ENCODE measurements at places on chromosomes 13 and 19.
A peak's percentile ranks its signal among the peaks of the same experiment; 100 is the strongest.

GRCh38 chr19:44644402-44645016, 799 bp downstream of the PVR start:
- peak; percentile 13 for DNase-seq

DNA sequence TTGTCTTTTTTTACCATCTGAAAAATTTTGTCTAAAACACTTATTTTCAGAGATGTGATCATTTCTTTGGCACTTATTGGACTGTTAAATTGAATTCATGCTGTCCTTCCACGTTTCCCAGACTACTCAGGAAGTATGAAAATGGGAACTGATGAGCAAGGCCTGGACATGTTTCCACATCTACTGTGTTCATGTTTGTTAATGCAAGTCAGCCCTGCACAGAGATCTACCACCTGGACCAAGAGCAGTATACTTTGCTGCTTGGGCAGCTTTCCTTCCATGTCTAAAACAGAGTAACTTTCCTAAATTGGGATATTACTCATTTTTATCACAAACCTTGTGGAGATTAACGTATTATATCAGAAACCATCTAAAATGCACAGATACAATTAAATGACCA, 687.4 kb downstream of the DIAPH3 start:
- no peak for DNase-seq

GRCh38 chr13:95003019-95003813, 290.9 kb upstream of the SOX21 start:
- DNase-seq: peak; percentile 95

- no peak for DNase-seq
Observed at GRCh38 chr13:46684287-46685001, 112.5 kb downstream of the ESD start.

GRCh38 chr13:45695198-45695730, 6.9 kb upstream of the CBY2 start:
- DNase-seq: no peak

GRCh38 chr13:19910336-19911072, 47.1 kb upstream of the ZMYM5 start:
- no peak for DNase-seq

DNA sequence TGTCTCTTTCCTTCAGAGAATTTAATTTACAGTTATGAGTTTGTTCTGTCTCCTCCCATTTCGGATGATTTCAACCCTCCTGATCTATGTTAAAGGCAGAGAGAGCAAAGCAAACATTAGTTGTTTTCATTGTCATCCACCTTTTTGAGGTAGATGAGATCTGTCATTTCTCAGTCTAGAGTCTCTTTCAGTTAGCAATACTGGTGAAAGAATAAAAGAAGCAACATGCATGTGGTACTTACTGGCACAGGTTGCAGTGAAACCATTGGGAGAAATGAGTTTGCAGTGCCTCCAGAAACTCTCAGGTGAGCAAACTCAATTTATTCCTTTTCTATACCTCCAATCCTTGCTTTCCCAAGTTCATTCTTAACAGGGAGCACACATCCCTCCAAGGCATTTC, 99.4 kb downstream of the RBM26 start:
- DNase-seq: no peak

- DNase-seq: peak; percentile 1
Observed at GRCh38 chr19:32407004-32407992, 1.7 kb downstream of the DPY19L3 start.

GRCh38 chr19:15378534-15379082, 979 bp downstream of the AKAP8 start:
- DNase-seq: no peak

DNA sequence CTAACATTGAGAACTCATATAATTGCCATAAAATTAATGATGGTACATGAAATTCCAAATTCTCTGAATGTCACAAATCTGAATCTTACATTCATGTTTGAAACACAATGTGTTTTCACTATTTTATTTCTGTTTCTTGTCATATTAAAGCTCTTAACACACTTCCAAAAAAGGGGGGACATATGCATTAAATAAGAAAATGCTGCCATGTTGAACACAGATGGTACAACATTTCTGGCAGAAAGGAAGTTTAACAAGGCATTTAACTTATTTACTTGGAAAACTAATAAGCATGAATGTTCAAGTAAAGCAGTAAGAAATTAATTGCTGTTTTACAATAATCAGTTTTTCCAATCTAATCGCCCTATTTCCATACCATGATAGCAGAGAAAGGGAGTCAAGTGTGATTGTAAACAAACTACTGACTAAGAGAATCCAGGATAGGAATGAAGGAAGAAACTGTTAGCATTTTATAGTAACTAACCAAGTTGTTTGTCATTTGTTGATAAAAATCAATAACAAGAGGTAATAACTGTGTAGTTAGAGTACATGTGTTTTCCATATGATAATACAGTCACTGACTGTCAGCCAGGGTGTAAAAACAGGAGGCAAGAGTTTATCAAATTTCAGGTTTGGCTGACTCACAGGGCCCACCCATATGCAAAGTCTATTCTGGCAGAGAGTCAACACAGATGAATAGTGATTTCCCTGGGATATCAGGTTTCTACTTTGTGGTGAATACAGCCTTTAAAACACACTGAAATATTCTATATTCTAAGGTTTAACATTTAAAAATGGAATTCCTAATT, 5.7 kb upstream of the FOXO1 start:
- DNase-seq: peak; percentile 39

DNA sequence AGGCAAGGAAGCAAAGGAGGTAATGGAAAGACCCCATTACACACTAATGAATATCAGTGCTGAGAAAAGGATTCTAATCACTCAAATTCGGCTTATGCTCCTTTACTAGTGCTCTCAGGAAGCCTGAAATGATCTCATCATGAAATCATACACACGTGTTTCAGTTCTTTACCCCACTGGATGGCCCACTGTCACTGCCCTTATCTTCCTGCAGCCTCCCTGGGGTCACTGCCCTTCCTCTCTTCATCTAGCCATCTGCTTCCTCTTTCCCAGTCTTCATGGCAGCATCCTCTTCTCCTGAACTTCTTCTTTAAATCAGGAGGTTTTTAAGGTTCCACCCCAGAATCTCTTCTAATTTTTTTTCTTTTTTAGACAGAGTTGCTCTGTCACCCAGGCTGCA, 27.9 kb upstream of the EEF1AKMT1 start:
- DNase-seq: no peak

- DNase-seq: no peak
Observed at GRCh38 chr13:113398963-113399754, 35.2 kb upstream of the GRTP1 start.

GRCh38 chr19:33214596-33214995, 11.1 kb downstream of the SLC7A10 start:
- peak; percentile 20 for DNase-seq

DNA sequence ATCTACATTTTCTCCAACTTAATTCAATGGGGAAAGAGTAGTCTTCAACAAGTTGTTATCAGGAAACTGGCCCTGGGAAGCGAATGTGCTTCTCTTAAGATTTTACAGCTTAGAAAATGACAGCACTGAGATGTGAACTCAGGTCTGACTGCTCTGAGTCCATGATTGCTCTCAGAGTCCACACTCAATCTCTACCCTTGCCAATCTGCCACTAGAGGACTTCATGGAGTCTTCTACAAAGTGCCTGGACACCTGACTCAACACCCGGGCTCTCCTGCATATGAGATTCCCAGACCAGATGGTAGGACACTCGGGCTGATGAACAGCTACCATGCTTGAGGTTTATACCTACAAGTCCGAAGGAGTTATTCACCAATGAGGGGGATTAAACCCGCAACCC, 74.8 kb downstream of the ABCC4 start:
- no peak for DNase-seq

DNA sequence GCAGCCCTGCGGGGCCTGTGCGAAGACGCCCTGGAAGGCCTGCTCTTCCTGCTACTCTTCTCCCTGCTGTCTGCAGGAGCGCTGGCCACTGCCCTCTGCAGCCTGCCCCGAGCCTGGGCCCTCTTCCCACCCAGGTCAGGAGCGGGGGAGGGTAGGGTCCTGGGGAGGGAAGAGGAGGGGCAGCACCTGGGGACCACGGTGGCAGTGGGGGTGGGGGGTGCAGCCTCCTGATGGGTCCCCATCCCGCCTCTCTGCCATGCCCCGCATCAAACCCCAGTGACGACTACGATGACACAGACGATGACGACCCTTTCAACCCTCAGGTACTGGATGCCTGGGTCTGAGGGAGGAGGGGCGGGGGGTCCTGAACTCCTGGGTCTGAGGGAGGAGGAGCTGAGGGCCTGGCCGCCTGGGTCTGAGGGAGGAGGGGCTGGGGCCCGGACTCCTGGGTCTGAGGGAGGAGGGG, 13.4 kb upstream of the LENG8 start:
- DNase-seq: no peak

DNA sequence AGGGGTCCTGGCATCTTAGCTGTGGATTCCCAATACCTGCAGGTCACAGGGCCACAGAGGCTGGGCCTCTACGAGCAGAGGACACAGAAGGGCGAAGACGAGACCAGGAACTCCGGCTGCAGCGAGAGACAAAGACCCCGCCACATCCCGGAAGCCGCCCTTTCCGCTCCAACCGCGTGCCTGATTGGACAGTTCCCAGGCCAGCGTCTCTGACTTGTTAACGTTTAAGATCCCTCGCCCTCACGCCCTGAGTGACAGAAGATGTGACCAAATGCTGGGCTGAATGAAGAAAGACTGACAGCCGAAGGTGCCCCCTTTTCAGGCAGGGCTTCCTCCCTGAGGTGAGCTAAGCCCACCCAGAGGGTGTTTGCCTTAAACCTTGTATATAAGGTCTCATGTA, at the start of gene ZNF98:
Gene ZNF98, minus strand, starts transcription at position 136 of the 400 bp plus-strand sequence. Its CDS starts 122 bp downstream, at position 14.
- no peak for DNase-seq

DNA sequence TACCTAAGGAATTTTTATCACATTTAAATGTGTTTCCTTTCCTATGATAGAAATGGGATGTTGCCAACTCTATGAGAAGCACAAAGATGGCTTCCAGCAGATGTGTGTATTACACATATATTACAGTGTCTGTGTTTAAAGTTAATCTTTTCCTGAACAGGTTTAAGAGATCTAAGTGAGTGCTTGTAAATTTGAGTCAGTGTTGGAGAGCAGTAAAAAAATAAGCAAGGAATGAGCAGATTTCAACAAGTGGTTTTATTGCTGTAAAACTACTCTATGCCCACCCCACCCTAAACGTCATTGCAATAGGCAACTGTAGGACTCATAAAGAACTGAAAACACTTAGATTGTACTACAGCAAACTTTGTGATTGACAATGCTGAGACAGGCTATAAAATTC, 248.7 kb downstream of the KLF5 start:
- no peak for DNase-seq

- DNase-seq: no peak
Observed at GRCh38 chr19:12163826-12164225, 930 bp downstream of the ZNF136 start.

DNA sequence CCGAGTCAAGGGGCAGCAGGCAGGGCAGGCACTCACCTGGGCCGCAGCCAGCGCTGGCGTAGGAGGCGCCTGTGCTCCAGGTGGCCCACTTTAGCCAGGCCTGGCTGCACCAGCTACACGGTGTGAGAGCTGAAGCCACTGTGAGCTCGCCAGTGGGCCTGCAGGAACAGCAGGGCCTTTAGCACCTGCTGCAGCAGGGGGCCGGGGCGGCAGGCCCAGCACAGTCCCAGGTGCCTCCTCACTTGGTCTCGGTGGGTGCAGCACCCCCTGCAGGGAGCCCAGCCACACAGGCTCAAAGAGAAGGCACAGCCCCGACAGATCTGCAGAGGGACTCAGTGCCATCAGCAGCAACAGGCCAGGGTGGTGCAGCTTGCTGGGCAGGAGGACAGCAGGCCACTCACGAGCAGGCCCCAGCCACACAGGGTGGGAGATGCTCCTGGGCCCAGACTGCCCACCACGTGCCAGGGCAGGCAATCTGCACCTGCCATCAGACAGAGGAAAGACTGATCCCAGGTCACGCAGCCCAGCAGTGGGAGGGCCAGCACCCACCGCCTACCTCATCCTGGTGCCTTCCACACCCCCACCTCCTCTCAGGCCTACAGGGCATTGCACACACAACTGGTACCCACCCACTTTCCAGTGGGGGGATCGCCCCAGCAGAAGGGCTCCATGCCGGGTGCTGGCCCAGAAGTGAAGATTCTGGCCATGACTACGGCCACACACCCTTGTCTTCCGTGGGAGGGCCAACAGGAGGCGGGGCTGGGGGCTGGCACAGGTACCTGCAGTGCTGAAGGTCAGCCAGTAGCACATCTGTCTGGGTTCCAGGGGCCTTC, 15.8 kb downstream of the ARHGAP33 start:
- no peak for DNase-seq

DNA sequence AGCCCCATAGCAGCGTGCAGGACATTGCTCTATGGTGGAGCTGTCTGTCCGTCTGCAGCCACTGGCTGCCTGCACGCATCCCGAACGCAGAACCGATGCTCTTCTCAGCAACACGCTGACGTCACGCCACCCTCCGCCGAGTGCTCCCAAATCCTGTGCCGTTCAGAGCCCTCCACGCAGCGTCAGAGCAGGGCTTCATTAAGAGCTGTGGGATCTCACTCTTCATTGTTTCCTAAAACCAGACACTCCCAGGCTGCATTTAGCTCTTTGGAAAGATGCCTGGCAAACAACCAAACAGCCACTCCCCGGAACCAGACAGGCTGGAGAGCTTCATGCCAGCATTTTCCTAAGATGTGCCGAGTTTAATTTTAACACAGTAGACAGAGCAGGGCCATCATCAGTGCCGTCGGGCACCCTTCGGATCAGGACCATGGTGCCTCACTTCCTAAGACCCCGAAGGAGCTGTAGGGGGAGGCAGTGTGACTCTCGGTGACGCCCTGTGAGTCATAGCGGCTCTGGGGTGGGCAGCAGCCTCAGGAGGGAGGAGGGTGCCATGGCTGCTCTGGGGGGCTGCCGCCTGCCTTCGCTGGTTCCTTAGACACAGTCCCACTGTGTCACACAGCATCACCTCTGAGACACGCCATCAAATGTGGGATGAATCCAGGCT, 131.5 kb upstream of the MCF2L start:
- no peak for DNase-seq

GRCh38 chr19:48696353-48697010, 711 bp downstream of the FUT2 start:
- DNase-seq: no peak

- no peak for DNase-seq
Observed at GRCh38 chr19:10760273-10760944, 42.5 kb downstream of the DNM2 start.

DNA sequence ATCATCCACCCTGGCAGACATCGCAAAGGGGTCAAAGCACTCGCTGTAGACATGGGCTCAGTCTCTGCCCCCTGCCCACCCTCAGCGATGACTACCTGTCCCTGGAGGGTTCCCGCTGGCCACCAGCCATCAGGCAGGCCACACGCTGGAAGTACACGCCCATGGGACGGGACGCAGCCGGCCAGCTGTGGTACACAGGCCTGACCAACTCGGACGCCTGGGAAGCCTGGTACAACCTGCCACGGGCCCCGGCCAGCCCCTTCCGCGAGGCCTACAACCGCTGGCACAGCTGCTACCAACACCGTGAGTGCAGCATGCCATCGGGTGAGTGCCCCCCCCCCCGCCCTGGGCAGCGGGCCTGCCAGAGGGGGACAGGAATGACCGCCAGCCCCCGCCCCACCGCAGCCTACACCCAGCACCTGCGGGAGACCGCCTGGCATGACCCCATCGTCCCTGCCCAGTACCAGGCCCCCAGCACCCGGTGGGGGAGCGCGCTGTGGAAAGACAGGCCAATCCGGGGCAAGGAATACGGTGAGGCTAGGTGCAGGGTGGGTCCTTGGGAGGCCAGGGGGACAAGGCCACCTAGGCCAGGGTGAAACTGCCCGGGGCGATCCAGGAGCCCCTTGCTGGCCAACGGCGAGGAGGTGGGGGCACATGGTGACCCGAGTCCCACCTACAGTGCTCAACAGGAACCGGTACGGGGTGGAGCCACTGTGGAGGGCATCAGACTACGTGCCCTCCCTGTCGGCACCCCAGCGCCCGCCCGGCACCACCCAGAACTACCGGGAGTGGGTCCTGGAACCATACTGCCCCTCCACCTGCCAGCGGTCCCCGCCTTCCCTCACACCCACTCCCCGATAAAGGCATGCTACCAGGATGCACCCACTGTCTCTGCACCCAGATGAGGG, 4.4 kb downstream of the TEKTIP1 start:
- DNase-seq: no peak

Data from DMS153 (cell line).